ENCODE measurements at places on chromosomes 7 and 10.

DNA sequence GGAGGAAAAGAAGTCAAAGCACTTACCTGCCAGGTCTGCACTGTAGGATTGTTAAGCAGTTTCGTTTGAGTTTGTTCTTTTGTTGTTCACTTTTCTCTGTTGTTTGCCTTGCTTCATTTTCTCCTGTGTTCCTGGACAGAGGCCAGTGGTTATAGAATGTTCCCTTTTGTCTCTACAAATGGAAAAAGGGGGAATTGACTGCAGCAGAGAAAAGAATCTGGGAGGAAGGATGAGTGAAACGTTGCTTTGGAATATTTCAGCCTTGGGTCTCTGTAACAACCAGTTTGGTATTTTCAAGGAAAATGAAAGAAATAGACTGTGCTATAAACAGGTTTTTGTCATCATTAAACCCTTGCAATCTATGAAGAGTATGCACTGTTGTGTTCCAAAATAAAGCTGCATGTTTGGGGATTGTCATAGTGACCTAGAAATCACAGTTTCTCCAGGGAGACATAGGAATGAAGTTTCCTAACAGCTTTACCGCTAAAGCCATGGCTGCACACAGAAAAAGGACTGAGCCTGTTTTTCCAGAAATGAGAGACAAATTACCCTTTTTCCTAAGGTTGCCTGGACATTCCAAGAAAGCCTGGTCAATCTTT lies 60.8 kb upstream of the HABP2 start:
- no peak for DNase-seq

- DNase-seq, result no peak
These were observed 31.7 kb downstream of the LHPP start for GRCh38 chr10:124493214-124493882.

- DNase-seq, result no peak
These were observed 4.2 kb downstream of the VSTM2A start for GRCh38 chr7:54546081-54546985.

- no peak for DNase-seq
These were observed 24.6 kb upstream of the MKLN1 start for GRCh38 chr7:131302876-131303707.

GRCh38 chr10:115802911-115803310 lies 470.1 kb downstream of the GFRA1 start:
- no peak for DNase-seq

- no peak for DNase-seq
These were observed 58.3 kb downstream of the SGMS1 start for GRCh38 chr10:50565301-50566083.

GRCh38 chr10:91210014-91210413 lies 10.4 kb upstream of the PCGF5 start:
- no peak for DNase-seq

DNA sequence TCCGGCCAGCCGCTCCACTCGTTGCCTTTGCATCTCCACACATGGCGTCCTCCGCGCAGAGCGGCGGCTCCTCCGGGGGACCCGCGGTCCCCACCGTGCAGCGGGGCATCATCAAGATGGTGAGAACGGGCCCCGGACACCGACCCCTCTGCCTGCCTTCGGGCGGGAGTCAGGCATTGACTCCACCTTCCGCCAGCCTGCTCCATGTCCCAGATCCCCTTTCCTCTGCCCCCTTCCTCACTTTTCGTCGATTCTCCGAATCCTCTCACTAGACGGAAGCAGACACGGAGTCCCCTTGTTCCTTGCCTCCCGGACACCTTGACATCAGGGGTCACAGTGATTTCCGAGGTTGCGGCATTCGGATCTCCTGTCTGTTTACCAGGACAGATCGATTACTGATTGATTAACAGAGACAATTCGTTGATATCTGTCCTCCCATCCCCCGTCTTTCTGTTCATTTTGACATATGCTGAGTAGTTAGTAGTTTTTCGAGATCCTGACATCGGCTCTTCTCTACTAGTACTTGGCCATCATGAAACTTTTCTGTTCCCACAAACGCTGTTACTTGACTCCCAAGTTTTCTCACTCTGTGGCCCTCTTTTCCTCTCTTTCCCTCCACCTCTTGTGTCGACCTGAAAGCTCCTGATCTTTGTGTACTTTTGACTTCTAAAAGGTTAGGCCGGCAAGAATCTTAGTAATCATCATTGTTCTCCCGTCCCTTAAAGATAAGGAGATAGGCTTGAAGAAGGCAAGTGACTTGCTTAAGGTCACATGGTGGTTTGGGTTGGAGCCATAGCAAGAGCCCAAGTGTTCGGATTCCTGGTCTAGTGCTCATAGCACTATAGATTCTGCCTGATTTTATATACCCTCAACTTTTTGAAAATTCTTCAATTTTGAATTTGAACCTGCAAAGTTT lies 597 bp downstream of the SND1 start:
- no peak for DNase-seq

DNA sequence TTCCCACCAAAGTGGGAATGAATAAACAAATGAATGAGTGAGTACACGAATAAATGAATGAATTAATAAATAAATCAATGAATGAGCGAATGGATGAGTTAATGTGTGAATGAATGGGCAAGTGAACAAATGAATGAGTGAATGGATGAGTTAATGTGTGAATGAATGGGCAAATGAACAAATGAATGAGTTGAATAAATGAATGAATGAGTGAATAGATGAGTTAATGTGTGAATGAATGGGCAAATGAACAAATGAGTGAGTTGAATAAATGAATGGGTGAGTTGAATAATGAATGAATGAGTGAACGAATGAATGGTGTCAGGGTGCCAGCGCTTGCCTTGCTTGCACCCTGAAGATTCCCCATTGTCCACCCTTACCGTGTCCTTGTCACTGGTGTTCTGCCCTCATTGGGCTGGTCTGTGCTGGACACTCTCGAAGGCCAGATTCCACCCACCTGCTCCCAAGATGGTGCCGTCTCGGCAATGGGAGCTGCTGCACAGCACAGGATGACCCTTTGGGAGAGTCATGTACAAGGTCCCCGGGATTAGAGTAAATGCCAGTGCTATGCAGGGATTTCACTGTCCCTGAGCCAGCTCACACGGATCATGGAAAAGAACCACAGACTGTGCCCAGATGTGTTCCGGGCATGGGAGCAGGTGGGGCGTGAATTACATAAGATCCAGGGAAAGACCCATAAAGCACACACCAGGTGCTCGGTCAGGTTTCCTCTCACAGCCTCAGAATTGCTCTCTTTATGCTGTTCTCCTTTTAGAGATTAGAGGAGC lies 83.2 kb downstream of the CAMK1D start:
- DNase-seq, result no peak

DNA sequence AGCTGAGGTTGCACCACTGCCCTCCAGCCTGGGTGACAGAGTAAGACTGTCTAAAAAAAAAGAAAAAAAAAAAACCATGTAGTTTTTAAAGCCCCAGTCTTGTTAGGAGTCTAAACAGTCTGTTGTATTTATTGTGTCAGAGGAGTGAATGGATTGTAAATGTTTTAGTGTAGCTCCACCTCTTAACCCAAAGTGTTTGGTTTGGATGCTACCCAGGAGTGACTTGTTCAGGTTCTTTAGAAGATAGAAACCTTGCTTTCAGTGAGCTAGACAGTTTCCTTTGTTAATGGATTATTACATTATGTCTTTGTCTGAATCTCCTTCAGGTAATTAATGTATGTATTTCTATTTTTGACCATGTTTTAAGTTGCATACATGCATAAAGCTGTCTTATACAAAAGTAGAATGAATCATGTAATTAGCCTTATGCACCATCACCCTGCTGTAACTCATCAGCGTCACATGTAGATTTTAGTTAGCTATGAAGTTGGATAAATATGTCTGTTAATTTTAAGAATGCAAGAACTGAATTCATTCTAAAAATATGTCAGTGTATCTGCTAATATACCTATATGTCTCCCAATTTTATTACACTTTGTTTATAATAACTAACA lies 97.7 kb downstream of the TAF3 start:
- no peak for DNase-seq

GRCh38 chr10:98131619-98132018 lies 2.8 kb upstream of the R3HCC1L start:
- DNase-seq, result no peak

DNA sequence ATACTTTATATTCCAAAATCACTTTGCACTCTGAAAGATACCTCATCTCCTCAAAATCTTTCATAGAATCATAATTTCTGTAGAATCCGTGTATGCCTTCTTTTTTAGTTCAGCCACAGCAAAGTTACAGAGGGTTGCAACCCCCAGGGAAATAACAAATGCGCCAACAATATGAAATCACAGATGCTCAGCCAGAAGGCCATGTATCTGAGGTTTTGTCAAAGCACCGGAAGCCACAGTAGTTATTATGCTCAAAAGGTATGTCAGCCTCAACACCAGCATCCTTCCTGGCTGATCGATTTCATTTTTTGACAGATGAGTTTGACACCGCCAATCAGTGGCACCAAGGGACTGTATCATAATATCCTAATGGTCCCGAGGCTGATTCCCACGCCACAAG lies 204.1 kb downstream of the KCNMA1 start:
- no peak for DNase-seq

DNA sequence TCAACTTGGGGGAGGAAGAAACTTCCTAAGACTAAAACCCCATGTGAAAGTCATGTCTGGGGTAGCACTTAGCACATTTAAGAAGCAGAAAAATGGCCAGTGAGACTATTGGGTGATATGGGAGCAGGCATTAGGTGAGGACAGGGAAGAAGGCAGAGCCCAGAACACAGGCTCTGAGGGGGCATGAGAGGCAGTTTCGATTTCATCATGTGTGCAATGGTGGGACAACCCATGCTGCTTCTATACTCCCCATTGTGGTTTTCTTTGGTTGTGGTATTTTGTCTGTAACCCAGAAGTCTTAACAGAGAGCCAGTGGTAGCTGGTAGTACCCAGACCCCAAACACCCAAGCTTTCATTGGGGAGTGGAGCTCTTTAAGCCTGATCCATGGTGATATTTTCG lies 752.0 kb downstream of the GRID1 start:
- DNase-seq, result no peak

DNA sequence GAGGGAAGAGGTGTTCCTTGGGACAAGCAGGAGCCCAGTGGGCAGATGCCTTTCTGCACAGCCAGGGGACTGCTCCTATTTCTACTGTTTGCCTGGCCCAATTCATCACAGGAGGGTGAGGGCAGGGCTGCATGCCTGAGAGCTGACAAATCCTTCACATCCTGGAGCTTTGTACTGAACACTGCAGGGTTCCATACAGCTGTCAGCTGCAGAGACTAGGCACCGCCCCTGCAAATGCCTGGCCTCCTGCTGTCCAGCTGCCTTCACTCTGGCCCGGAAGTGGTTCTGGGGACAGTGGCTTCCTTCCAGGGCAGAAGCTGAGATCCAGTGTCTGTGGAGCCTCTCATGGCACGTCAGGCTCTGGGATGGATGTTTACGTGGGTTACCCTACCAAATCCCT lies 470.7 kb downstream of the DNAJB6 start:
- no peak for DNase-seq

DNA sequence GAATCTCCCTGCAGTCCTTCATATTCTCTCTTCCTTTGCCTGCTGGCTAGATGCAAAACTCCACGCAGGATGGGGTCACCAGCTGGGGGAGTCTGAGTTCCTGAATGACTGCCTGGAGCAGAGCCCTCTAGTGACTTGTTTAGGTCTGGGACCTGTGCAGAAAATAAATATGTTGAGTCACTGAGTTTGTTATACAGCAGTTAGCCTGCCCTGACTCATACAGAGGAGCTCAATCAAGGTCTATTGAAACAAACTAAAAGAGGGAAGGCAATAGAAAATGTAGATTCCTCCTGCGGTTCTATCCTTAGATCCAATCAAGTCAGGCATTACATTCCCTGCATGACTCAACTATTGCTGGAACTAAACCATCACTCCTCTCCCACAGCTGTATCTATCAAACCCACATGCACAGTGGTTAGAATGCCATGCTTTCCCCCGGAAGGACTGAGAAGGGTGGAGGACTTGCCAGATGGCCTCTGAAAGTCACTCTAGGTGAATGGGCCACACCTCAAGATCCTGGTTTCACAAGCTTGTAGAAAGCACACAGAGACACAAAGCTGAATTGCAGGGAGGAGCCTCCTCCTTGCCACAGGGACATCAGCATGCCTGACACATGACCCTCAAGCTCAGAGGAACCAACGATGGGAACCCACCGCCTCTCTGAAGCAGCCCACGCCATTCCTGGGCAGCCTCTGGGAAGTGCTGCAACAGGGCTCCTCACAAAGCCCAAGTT lies 73.9 kb downstream of the SH3PXD2A start:
- no peak for DNase-seq

DNA sequence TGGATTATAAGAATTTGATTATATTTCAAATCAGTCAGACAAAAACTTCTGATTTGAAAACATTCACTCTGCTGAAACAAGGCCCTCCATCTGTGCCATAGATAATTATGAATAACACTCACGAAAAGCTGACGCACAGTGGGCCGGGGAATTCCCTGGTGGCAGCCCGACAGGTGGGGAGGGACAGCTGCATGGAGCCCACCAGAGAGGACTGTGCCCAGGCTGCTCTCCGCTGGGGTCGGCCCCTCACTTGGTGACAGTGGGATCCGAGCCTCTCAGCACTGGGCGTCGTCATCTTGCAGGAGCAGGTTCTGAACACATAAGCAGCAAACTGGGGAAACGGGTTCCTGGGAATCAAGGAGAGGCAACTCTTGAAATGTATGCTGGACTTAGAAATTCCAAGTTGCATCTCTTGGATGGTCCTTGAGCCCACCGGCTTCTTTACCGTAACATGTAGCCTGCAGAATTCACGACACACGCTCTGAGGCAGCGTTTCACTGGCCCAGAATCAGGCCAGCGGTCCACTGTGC lies 41.4 kb downstream of the AFAP1L2 start:
- no peak for DNase-seq

DNA sequence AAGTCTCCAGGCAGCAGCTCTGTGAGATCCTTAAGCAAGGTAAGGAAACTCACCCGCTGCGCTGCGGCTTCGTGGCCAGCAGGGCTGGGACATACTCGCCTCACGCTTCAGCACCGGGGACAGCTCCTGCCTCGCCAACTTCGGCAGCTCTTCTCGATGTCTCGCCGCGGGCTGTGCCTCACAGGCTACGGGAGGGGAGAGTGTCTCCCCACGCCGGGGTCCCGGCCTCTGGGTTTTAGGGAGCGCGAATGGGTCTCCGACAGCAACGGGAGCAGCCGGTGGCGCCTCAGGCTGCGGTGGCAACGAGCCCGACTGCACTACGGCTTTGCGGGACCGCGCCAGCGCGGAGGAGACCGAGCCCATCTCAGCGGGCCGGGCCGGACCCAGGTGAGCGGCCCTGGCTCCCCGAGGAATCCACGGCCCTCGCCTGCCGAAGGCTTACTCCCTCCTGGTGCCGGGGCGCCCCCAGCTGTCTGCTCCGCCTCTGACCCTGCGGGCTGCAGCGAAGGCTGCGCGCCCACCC lies 62.4 kb downstream of the LSM5 start:
- DNase-seq, result peak; percentile 64

All from HL-60 (cell line).